ENCODE measurements at places on chromosomes 7 and 10. TPM values are rescaled to one million over a fixed set of nuclear protein-coding genes. Genes with fewer than 3 reads are reported as not detected.

DNA sequence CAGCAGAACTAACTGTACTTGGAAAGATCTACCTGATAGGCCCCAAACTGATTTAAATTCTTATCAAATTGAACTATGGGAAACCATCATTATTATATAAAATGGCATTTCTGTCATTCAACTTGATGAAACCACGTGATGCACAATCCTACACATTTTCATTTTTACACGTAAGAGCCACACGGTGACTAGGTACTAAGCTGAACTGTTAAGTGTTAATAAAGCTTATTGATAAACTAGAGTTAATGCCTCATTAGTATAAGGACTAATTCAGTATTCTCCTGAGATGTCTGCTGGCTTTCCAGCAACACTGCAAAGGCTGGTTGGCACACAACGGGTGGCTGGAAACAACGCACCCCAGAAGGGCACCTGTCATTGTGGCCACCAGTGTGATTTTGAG is 4.6 kb downstream of the NCAPG2 start:
- DNase-seq: no peak

- DNase-seq: peak; percentile 52
These were observed 11.3 kb downstream of the PLCE1 start for GRCh38 chr10:94005050-94005449.

- DNase-seq: no peak
These were observed 189.4 kb downstream of the FRMD4A start for GRCh38 chr10:14141283-14141682.

DNA sequence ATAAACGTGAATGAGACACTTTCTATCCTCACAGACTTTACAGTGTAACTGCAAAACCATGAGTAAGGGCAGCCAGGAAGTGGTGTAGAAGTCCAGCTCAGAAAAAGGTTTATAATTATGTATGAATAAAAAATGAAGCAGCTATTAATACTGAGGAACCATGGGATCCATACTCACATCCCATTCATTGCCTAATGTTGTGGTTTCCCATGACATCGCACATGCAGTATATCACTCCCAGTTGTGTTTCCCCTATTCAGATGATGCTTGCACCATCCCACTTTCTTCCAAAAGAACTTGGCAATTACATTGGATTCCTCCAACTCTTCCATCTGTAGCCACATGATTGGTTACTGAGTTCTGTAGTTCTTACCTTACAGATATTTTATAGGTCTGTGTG is 74.5 kb upstream of the SEMA3D start:
- DNase-seq: peak; percentile 57

GRCh38 chr10:5976512-5977470 is 552 bp downstream of the IL15RA start:
- DNase-seq: peak; percentile 43

DNA sequence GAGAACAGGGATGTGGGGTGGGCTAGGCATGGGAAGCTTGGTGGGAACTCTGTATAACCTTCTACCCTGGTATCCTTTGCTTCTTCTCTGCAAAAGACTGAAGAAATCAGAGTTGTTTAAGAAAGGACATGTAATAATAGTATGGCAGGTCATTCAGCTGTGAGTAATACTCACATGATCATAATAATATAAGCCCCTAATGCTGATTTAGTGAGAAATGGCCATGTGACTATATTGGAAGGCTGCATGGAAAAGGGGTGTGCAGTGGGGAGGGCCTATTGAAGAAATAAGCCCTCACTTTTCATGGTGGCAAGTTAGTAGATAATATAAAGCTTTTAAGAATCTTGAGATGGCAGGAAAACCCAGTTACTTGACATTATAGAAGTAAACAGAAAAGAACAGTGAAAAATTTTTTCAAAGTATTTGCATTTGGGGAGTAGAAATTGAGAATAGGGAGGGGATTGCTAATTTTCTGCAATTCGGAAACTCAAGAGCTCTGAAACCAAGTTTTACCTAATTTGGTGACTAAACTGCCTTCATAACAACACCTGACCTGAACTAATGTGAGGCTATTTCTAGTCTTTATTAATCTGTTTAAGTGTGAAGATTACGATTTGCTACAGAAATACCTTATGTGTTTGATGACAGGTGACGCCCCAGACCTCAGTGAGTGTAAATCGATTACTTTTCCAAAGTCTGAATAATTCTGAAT is 44.4 kb downstream of the ATXN7L1 start:
- DNase-seq: no peak

DNA sequence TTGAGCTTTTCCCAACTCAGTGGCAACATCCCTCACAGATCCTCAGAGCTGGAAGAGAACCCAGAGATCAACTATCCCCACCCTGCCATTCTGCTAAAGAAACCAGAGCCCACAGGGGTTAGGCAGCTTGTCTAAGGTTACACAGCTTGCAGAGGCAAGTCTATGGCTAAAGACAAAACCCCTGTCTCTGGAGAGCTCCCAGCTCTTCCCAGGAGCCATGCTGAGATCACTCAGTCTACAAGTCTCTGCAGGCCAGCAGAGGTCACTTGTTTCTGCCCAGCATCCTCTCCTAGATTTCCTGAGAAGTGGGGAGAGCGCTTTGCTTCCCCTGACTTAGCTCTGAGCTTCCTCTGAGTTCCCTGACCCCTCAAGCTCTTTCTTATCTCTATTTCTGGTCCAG is 28.5 kb upstream of the LOXL4 start:
- DNase-seq: peak; percentile 49

GRCh38 chr7:25459057-25459456 is 230.8 kb upstream of the NPVF start:
- no peak for DNase-seq

DNA sequence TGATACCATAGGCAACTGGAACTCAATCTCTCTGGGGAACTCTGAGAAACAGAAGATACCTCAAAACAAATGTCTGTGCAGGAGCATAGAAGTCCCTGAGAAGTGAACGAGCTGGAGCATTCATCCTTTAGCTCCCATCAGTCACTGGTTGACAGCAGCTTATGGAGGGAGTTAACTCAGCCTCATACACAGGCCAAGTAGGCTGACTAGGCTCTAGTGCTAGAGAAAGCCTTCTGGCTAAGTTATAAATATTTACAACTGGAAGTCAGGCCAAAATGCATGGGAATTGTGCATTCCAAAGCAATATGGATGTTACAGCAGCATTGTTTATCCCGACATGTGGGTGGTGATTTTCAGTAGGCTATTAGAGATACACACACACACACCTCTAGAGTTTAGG is 66.5 kb downstream of the ANK3 start:
- no peak for DNase-seq

- no peak for DNase-seq
These were observed 41.5 kb upstream of the PRKCQ start for GRCh38 chr10:6621536-6621935.

DNA sequence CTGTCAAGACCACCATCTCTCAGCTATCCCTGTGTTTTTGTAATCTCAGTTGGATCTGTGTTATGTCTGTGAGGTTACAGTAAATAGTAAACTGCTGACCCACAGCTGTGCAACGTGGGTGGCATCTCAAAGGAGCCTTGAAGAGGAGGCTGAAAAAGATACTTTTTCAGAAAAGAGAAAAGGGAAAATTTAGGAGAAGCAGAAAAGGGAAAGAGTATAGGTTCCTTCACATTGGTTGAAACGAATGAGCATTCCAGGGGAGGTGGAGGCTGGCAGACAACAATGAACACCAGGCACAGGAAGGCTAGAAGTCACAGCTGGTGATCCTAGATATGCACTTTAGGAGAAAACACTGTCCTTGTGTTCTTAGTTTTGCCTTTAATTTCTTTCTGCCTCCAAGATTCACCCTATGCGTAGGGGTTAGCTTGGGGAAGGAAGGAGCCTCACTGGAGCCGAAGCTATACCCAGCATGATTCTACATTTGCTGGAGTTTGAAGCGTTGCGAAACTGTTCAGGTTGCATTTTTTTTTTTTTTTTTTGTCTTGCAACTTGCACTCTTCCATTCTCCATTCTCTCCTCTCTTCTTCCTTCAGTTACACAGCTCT is 18.3 kb downstream of the CPED1 start:
- DNase-seq: no peak

DNA sequence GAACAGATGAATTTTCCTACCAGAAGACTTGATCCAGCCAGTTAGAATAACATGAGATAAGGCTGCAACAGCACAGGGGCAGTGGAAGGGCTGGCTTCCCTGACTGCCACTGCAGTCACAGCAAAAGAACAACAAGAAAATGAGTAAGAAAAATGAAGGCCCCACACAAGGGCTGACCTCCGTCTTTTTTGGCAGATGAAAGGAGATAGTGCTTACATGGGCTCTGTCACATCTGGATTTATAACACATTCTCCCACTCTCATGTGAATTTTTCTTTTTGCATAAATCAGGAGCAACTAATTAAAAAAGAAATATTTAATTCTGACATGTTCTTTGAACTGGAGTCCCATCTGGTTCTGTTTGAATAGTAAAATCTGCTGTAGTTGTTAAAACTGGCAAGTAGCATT is 99.6 kb downstream of the NRP1 start:
- DNase-seq: no peak

DNA sequence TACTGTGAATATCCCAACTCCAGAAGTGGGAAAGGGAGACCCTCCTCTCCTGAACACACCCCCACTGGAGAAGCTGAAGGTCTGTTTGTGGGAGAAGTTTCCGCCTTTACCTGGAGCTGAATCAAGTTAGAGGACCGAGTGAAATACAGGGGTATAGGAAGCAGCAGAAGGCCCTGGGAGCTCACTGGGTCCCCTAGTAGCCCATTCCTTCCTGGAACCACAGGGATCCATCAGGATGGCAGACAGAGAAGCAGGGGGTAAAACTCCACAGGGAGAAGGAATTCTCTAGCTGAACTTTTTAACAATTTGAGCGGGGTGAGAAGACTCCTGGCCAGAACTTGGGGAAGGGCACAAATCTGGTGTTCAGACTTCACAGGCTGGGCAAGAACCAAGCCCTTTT is 275.8 kb downstream of the GRID1 start:
- DNase-seq: no peak

- peak; percentile 51 for DNase-seq
These were observed 49.8 kb downstream of the CARD11 start for GRCh38 chr7:2993868-2994267.

DNA sequence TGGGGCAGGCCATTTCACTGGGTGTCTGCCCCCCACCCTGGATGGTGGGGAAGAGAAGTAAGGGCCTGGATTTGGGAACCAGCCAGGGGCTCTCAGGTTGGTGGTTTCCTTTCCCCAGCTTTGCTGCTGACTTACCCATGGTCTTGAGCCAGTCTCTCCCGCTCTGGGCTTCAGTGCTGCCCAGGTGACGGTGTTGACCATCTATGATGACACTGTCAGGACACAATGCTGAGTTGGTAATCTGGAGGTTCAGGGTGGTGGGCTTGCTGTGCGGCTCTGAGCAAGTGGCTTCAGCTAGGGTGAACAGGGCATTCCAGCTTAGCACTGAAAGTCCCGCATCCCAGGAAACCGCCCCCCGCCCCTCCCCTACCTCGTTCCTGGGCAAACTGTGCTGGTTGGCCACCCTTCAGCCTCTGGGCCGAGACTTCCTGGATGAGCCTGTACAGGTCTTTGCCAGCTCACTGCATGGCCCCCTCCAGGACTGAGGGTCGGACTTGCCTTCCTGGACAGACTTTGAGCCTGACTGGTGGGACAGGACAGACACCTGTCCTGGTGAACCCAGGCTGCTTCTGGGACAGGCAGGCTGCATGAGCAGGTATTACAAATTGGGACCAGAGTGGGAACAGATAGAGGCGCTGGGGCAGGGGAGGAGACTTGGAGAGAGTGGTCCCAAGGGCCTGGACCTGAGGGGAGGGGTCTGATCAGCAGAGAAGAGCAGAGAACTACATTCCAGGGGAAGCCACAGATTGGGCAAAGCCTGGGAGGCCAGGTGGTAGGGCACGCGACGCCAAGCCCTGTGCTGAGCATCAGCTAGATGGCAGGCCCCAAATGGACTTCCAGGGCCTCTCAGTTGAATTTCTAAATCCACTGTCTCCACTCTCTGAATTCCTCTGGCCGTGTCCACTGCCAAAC is 19.9 kb upstream of the ZMIZ1 start:
- no peak for DNase-seq

Gene PTPN12
- 28.2 TPM for polyA plus RNA-seq

Gene MYH16
- polyA plus RNA-seq: 1.1 TPM

Gene PRPF18
- polyA plus RNA-seq: 15.2 TPM

Gene RRP12
- polyA plus RNA-seq: 23.7 TPM

Gene SPDYE5
- polyA plus RNA-seq: not detected
